Stimulated activated CD4-positive, alpha-beta T cell treated with anti-CD3 and anti-CD28 coated beads, Interleukin-12 subunit alpha, Interleukin-12 subunit beta, amount 100 ng/mL, for 48 hours (primary cell): ENCODE measurements at places on chromosomes 3 and 15.

DNA sequence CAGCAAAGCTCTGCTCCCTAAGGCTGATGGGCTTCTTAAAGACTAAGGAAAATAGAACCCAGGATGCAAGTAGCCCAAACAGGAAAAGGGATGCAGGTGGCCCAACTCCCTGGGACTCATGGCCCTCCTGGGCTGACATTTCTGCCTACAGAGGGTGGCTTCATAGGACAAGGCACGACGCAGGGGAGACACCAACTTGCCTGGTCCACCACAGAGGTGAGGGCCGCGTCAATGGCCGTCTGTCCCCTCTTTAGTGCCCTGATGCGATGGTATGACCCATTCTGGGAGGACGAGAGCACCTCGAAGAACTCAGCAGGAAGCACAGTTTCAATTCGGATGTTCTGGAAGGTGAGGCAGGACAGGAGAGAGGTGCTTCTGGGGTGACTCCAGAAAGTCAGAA lies 44.0 kb downstream of the NUP210 start:
- DNase-seq, result no peak

- DNase-seq, result no peak
Measured at GRCh38 chr15:65969865-65970816, 100.8 kb downstream of the RAB11A start.

- DNase-seq, result no peak
Measured at GRCh38 chr3:177731644-177732268, 534.5 kb upstream of the TBL1XR1 start.

DNA sequence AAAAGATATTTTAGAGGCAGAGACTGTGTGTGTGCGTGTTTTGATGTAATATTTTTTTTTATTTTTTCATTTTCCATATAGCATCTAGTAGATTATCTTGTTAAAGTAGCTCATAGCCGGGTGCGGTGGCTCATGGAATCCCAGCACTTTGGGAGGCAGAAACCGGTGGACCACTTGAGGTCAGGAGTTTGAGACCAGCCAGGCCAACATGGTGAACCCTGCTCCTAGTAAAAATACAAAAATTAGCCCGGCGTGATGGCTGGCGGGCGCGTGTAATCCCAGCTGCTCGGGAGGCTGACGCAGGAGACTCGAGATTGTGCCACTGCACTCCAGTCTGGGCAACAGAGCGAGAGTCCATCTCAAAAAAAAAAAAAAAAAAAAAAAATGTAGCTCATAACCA lies 1481.2 kb upstream of the CADM2 start:
- DNase-seq, result no peak

DNA sequence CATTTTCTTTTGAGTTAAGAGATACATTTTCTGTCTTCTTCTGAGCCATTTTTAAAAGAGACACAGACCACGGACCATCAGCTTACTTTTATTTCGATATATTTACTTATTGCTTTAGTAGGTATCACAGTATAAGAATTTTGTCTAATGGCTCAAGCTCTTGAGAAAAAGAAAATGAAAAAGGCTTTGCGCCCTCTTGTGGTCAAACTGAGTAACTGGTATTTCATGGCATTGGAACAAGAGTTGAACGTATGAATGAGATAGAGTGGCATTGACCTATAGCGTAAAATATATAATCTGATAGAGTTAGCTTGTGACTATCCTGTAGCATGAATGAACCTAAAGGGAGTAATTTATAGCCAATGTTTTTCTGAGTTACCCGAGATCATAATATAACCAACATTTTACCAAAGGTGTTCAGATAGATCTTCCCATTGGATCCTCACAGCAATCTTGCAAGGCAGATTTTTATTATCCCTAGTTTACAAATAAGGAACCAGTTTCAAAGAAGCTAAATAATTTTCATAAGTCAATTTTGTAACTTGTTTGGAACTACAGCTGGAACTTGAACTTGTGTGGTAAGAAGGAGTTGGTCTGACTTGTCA lies 154.6 kb downstream of the POLR2M start:
- no peak for DNase-seq

GRCh38 chr3:24287755-24288450 lies 206.7 kb downstream of the THRB start:
- no peak for DNase-seq

- no peak for DNase-seq
Measured at GRCh38 chr15:27623149-27623548, 476.0 kb downstream of the OCA2 start.

- no peak for DNase-seq
Measured at GRCh38 chr3:147620906-147621305, 211.7 kb downstream of the ZIC1 start.

DNA sequence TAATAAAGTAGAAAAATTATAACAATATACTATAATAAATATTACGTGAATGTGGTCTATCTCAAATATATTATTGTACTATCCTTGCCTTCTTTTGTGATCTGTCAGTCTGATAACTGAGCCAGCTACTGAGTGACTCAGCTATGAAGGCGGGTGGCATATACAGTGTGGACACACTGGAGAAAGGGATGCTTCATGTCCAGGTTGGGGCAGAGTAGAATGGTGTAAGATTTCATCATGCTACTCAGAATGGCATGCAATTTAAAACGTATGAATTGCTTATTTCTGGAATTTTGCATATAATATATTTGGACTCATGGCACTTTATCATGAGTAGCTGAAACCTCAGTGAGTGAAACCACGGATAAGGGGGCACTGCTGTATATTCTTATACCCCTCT lies 172.9 kb upstream of the TBC1D5 start:
- DNase-seq, result no peak

GRCh38 chr3:9810433-9810770 lies 340 bp downstream of the TTLL3 start:
- DNase-seq, result no peak

GRCh38 chr3:9105421-9105820 lies 142.1 kb upstream of the RAD18 start:
- no peak for DNase-seq

DNA sequence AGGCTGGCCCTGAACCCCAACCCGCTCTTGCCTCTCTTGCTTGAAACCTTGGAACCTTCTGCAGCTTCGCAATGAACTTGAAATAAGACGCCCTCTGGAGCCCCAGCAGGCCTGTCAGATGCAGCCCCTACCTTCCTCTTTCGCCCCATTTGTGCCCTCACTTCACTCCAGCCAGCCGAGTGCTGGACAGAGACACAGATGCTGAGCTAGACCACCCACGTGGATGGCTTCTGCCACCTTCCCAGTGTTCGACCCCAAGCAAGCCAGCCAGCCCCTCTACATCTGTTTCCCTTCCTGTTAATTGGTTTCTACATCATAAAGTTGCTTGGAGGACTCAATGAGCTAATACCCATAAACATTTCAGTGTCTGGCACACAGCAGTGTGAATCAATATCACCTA lies 23.8 kb upstream of the SNRPA1 start:
- no peak for DNase-seq

DNA sequence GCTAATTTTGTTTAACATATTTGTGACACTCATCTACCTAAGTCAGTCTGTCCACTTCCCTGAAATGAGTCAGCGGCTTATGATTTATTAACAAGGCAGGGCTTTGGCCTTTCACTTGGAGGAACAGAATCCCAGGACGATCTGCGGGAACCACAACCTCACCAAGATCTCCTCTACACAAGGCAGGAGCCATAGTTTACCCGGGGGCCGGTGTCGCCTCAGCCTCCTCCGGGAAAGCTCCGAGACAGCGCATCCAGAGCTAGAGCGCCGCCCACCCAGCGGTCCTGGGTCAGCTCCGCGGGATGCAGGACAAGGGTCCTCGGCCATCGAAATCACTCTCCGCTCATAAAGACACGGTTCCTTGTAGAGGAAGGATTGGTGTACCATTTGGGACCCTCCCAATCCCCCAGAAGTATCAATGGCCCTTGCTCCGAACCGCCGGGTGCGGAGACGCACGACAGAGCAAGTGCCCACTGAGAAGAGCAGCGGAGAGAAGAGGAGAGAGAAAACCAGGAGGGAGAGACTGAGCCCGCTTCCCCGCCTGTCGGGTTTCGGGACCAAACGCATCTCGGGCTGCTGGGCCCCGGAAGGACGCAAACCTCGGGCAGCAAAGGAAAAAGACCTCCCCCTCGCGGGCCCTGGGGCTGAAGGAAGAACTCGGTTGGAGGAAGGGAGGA lies 13.1 kb upstream of the ALCAM start:
- no peak for DNase-seq

DNA sequence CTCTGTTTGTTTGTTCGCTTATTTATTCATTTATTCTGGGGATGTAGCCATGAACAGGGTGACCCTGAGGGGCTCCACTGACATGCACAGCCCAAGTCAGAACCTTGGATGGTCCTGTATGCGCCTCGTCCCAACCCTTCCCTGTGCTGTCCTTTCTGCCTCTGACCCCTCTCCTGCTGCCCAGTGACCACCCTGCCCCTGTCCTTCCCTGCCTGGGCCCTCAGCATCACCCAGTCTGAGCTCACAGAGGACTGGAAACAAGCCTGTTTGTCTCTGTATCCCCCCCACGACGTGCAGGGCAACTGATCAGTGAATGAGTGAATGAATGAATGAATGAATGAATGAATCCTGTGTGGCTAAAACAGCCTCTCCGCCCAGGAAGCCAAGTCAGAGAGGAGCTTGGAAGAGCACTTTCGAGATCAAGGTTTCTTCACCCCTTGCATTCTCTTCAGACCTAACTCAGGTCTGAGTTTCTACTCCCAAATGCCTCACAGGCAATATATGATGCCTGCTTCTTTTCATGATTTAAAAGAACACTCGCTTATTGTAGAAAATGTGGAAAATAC lies 157.7 kb downstream of the SMAD6 start:
- no peak for DNase-seq

GRCh38 chr3:59654480-59655417 lies 604.9 kb upstream of the CFAP20DC start:
- DNase-seq, result no peak

GRCh38 chr15:100525436-100525835 lies 3.3 kb downstream of the CERS3 start:
- DNase-seq, result no peak

DNA sequence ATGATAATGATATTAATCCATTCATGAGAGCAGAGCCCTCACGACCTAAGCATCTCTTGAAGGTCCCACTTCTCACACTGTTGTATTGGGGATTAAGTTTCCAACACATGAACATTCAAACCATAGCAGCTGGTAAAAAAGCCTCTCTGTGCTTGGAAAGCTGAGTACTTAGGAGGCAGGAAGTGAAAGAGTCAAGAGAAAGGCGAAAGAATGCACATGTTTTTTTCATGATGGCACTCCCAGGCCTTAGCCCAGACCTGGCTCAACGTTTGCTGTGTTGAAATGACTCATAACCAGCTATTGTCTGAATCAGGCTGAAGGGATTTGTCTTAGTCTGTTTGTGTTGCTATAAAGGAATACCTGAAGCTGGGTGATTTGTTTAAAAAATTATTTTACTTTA lies 84.4 kb upstream of the RGMA start:
- DNase-seq, result no peak

DNA sequence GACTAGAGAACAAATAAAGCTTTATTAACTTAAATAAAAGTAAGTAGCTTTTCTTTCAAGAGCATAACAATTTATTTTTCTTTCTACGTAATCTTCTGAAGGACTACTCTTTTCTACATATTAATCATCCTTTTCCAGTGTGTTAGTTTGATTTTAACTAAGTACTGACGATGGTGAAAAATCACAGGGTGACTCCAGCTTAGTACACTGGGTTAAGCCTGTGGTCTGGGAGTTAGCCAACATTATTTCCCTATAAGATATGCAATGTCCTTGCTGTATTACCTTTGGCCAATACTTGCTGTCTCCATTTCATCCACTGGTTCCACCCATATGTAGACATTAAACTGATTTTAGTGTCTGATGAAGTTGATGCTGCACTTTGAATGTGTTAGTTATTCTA lies 508.6 kb upstream of the SUCLG2 start:
- DNase-seq, result no peak

DNA sequence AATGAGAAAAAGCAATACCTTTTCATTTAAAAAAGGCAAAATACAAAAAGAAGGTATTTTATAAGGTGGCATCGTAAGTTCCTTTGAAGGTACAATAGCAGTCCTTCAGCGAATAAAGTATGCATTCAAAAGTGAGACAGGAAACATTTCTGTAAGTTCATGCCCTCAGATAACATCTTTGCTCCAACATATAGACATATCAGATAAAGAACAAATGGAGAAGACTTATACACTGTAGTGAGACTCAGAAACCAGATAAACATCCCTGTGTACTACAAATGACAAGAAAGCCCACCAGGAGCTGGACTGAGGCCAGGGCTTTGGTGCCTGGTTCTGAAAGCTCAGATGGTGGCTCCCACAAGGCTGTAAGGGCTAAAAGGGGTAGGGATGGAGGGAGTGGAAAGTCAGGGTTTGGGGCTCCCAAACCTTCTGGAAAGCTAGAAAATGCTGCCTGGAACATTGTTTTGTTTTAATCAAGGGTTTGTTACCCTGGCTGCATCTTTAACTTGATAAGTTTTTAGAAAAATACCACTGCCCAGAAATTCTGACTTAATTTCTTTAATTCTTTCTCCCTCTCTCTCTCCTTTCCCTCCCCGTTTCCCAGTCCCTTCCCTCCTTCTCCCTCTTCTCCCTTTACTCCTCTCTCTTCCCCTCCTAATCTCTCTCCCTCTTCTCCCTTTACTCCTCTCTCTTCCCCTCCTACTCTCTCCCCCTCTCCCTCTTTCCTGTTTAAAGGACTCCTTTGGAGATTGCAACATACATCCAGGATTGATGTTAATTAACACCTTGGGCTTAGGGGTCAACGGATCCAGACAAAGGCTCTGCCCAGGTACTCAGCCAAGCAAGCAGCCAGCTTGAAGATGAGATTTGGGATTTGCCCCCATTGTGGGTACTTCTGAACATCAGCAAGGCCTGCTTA lies 126.1 kb downstream of the AQP9 start:
- no peak for DNase-seq

GRCh38 chr15:74316141-74316540 lies 51.3 kb downstream of the CYP11A1 start:
- no peak for DNase-seq

DNA sequence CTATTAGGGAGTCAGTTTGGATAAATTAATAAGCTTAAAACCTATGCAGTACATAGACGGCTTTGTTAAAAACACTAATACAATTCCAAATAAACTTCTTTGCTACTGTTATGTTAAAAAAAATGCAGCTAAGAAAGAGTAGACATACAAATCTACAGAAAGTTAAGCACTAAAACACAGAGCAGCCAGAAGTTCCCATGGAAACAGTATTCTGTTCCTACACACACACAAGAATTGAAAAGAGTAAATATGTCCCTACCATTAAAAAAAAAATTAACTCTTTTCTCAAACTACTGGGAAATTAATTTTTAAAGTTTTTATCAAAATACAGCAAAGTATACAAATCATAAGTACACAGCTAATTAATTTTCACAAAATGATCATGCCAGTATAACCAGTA lies 71.6 kb downstream of the CLASP2 start:
- DNase-seq, result no peak

- no peak for DNase-seq
Measured at GRCh38 chr3:42758126-42758525, 14.9 kb downstream of the CCDC13 start.

DNA sequence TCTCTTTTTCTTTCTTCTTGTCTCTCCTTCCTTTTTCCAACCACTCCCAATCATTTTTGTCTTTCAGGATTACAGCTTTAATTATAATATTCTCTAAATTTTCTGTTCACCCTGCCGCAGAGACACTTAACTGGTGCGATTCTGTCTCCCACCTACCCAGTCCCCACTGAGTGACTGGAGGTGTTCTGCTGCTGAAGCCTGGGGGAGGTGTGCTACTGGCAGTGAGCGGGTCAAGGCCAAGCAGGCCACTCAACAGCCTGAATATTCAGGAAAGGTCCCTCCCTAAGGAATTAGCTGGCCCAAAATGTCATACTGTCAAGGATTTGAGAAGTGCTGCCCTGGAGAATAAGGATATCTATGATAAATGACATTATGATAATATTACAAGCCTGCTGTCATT lies 126.5 kb downstream of the GABRG3 start:
- no peak for DNase-seq
